ENCODE measurements at places on chromosomes 12 and 14.

DNA sequence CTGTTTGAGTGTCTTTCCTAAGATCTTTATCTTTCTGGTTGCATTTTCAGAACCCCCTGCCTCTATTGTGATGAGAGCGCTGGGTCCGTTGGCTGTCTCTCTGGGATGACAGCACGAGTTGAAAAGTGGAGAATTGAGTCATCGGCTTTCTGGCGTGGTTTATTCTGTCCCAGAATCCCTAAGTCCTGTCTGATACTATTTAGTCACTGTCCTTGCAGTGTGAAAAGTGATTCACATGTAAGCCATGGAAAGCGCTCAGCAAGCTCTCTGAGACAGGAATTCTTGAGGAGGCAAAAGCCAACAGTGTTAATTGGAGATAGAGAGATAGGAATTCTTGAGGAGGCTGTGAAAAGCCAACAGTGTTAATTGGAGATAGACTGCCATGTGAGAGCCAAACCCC lies 121.7 kb downstream of the CHST11 start:
- DNase-seq: no peak

GRCh38 chr14:88179716-88180115 lies 143.4 kb downstream of the KCNK10 start:
- no peak for DNase-seq

GRCh38 chr12:22974865-22975264 lies 349.9 kb downstream of the ETNK1 start:
- DNase-seq: no peak

DNA sequence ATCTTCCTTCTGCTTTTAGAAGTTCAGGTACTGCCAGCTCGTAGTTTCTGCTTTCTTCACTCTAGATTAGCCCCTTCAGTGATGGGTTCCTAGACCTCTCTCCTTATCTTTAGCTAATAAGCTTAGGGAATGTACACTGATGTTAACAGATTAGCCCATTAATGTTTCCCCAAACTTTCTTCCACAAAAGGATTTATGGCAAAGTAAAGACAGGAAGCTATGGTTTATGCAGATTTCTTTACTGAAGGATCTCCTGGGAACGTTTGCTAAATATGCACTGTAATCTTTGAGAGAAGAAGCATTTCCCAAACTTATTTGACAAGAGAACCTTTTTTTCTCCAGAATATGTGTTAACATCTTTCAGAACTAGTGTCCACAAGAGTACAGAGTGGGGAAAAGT lies 4.2 kb downstream of the SOCS4 start:
- no peak for DNase-seq

GRCh38 chr14:85079842-85080730 lies 449.9 kb upstream of the FLRT2 start:
- DNase-seq: no peak

GRCh38 chr12:66803930-66804329 lies 125.1 kb upstream of the GRIP1 start:
- DNase-seq: no peak

DNA sequence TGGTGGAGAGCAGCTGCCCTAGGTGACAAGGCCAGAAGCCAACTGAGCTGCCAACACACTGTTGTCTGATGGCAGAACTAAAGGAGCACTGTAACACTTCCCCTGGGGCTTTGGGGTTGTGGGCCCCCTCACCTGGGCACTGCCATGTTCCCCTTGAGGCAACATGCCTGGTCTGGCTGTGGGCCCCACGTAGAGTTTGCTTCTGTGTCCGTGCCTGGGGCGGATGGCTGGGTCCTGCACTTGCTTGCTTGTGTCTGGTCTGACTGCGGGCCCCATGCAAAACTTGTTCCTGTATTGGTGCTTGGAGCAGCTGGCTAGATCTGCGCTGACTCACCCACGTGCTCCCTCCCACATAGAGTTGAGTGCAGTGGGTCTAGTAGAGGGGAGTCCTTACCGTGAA lies 78.4 kb downstream of the MNAT1 start:
- DNase-seq: no peak

Measured in central memory CD4-positive, alpha-beta T cell (primary cell).